ENCODE measurements at places on chromosomes 2 and 18. TPM values are rescaled to one million over a fixed set of nuclear protein-coding genes. Genes with fewer than 3 reads are reported as not detected.

- no peak for DNase-seq
Measured at GRCh38 chr2:95058466-95058988, 33.0 kb downstream of the MAL start.

DNA sequence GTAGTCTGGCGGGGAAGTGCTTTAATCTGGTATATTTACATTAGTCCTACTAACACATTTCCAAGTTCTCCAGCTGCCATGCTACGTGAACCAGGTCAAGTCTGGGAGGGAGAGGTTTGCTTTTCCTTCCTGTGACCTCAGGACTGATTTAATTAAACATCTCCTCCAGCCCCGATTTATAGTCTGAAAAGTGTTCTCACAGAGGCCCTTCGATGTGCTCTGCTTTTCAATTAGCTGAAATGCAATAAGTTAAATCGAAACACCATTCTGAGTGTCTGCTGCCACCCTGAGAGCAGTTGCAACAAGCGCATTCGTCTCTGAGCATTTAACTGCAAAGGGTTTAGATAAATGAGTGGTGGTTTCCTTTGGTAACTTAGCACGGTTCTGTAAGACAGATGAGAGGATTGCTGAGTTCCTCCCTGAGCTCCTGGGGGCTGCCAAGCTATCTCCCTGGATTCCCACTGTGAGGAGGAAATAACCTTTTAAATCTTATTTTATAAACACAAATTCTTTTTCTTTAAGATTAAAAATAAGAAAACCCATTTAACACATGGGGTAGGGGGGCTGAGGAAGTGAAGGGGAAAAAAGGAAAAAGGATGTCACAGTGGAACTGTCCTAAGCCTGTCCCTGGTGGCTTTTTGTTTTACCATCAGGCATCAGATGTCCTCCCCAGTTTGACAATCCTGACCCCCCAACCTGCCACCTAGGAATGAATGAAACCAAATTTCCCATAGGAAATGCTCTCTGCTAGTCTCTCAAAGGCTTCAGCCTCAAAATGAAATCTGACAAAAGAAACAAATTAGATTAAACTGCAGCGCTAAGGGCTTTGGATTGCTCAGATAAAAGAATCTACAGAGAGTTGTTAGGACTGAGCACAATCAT lies 56.5 kb upstream of the CREB1 start:
- peak; percentile 28 for DNase-seq

DNA sequence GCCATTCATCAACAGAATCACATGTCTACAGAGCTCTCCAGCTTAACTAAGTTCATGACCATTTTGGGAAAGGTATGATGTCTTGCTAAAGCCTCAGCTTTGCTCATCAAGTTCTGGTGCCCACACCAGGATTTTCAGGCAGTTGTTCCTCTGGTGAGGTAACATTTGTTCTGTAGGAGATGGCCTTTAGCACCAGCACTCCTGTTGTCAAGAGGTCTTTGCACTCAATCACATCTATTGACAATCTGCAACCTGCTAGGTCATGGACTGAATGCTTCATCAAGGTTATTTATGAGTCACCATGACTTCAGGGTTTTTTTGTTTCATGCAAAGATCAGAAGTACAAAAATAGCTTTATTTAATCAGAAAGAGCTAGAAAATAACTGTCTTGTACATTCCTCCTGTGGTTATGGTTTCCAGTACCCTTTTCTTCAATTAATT lies 36.6 kb upstream of the VIT start:
- no peak for DNase-seq

DNA sequence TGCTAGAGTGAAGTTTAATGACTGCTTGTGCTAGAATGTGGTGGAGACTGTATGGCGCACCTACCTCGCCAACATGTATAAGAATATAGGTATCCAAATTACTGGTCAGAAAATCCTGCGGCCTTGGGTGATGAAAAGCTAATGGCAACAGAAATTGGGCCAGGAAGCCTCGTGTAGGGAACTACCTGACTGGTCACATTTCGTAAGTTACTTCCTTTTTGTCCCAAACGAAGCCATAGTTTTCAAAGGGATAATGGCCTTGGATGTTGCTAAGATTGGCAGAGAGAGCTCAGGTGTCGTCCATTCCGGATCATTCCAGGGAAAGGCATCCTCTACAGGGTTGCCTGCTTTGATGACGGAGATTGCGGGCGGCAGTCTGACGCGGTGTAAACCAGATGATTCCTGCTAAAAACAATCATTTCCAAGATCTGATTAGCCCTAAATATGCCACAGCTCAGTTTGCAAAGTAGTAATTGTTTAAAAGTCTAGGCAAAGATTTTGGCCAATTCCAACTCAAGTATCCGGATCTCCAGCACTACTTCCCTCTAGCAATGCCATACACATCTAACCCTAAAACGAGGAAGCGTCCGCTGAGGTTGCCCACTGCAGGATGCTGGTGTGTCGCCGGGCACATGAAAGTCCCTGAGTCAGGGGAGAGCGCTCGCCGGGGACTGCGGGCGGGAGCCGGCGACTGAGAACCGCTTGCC lies 708 bp upstream of the MALT1 start:
- DNase-seq, result no peak

- no peak for DNase-seq
Measured at GRCh38 chr2:24816884-24817283, 23.7 kb downstream of the CENPO start.

GRCh38 chr18:49812286-49813068 lies 856 bp downstream of the ACAA2 start:
- no peak for DNase-seq

RSAD2 gene
- 1.5 TPM for total RNA-seq

All from B cell (primary cell).